ENCODE measurements at places on chromosomes 7 and 10. TPM values are rescaled to one million over a fixed set of nuclear protein-coding genes. Genes with fewer than 3 reads are reported as not detected.
A peak's percentile ranks its signal among the peaks of the same experiment; 100 is the strongest.

- DNase-seq: no peak
Observed at GRCh38 chr10:73446926-73447325, 13.6 kb upstream of the MSS51 start.

DNA sequence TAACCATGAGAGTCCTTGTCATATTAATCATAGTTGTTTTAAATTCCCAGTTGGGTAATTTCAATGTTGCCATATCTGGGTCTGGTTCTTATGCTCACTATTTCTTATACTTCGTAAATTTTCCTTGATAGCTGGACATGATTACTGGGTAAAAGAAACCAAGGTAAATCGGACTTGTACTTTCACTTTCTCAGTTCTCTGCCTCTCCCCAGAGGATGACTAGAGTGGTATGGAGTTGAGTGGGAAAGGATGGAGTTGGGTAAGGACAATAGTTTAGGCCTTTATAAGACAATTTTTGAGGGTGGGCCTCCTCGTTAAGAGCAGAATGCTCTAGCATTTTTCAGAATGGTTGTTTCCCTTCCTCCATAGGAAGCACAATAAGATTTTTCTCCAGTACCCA, 106.1 kb downstream of the CRPPA start:
- no peak for DNase-seq

DNA sequence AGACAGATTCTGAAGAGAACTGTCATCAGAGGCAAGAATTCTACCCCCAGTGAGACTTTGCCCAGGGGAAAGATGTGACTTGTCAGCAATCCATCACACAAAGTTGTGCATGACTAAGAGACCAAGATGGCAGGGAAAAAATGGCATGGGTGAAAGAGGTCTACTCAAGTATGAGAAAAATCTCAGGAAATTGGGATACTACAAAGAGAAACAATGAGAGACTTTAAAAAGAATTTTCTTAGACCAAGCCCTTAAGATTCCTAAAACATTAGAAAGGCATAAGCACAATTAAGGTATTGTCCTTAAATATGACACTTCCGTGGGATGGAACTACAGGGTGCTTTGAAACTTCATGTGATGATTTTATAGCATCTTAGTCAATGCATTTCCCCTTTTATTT, 45.6 kb upstream of the PDE1C start:
- DNase-seq: no peak

- peak; percentile 46 for DNase-seq
Observed at GRCh38 chr10:43407148-43407575, 1.8 kb downstream of the HNRNPF start.

Gene GHRHR
- total RNA-seq: not detected
